ENCODE measurements at places on chromosomes 2 and 18. TPM values are rescaled to one million over a fixed set of nuclear protein-coding genes. Genes with fewer than 3 reads are reported as not detected.
A peak's percentile ranks its signal among the peaks of the same experiment; 100 is the strongest.

- H3K27ac ChIP-seq = no peak overlapping the region
- no peaks in the 10 kb centered on the region for H3K36me3 ChIP-seq
- H3K27me3 ChIP-seq = no peaks in the 10 kb centered on the region
- DNase-seq = no peak
Observed at GRCh38 chr2:159484532-159484931, 131.8 kb downstream of the BAZ2B start.

The TEX44 gene
- total RNA-seq = not detected

DNA sequence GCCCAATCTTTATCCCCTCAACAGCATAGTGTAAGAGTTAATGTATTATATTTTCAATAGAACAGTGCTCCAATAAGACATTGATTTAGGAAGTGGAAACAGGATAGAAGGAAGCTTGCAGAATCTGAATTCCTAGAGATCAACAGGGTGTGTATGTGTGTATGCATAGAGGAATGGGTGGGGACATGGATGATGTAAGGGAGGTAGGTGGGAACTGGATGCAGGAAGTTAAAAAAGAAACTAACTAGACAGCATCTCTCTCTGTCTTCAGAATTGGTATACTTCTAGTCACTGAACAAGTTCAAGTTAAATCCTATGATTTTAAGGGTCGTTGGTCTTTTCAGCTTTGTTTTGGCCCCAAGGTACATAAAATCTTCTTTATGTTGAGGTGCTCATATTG is 196.6 kb downstream of the PMAIP1 start:
- no peaks in the 10 kb centered on the region for H3K36me3 ChIP-seq
- no peak overlapping the region for H3K27ac ChIP-seq
- no peaks in the 10 kb centered on the region for H3K4me1 ChIP-seq
- no peak for DNase-seq
- H3K4me3 ChIP-seq = no peak overlapping the region

DNA sequence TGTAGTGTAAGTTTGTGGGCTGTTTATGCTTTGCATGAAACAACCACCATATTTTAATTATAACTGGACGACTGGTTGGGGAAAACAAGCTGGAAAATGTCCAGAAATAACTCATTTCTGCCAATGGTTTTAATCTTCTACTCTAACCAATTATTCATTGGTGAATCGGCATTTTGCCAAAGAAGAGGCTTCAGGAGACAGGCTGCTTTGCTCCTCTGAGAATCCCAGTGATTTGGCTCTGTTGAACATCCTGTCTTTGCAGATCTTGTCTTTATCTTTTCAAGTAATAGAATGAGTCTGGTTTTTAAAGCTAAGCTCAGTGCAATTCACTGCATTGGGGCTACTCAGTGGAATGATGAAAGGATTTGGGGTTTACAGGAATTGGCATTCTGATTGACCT is 109.6 kb downstream of the APOB start:
- DNase-seq = no peak
- H3K36me3 ChIP-seq = no peaks in the 10 kb centered on the region
- H3K27ac ChIP-seq = no peak overlapping the region
- H3K4me1 ChIP-seq = no peaks in the 10 kb centered on the region
- H3K27me3 ChIP-seq = no peaks in the 10 kb centered on the region

The AAK1 gene
- 17.1 TPM for total RNA-seq

The CENPA gene
- total RNA-seq = 45.6 TPM

DNA sequence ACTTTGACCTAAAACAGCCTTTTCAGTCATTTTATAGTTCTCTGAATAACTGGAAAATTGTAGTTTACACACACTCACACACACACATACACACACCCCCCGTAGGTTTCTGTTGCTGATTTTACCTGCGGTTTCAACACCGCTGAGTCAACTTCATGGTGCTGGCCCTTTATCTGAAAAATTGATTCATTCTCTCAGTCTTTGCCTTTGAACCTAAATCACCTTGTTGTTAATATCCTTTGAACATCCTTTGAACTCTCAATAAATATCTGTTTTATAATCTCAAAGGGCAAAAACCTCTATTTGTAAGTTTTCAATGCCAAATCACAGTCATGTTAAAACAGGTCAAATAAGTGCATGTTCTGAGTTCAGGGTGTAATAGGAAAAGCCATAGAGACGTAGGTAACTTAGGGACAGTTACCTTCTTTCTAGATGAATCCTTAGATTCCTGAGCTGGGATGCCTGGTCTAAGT is 109.0 kb upstream of the BZW1 start:
- no peak overlapping the region for H3K4me3 ChIP-seq
- H3K27me3 ChIP-seq = peaks cover 4% of the 10 kb centered on the region
- no peak overlapping the region for H3K27ac ChIP-seq
- no peak for DNase-seq
- no peaks in the 10 kb centered on the region for H3K36me3 ChIP-seq
- no peaks in the 10 kb centered on the region for H3K4me1 ChIP-seq

- DNase-seq = no peak
- no peaks in the 10 kb centered on the region for H3K27me3 ChIP-seq
- no peak overlapping the region for H3K27ac ChIP-seq
- H3K4me1 ChIP-seq = peaks cover 2% of the 10 kb centered on the region
- H3K4me3 ChIP-seq = no peak overlapping the region
Observed at GRCh38 chr2:101752716-101753616, 55.5 kb downstream of the MAP4K4 start.

DNA sequence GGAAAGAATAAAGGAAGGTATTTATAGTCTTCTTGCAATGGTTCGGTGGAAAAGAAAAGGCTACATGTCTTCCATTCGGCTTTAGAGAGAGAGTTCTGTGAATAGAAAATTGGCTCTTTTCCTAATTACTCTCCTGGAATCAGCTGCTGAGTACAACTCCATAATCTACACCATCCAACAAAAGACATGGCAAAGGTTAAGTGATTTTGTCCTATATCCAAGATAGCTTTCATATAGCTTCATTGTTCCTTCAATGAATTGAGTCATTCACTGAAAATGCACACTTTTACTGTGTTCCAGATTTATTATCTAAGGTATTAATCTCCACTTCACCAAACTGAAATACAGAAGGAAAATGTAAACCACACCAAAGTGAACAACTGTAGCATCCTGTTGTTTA is 514.5 kb downstream of the LRRTM4 start:
- no peaks in the 10 kb centered on the region for H3K27me3 ChIP-seq
- no peaks in the 10 kb centered on the region for H3K36me3 ChIP-seq
- no peak overlapping the region for H3K4me3 ChIP-seq
- no peak for DNase-seq

GRCh38 chr2:60745761-60746160 is 10.3 kb upstream of the PAPOLG start:
- H3K27me3 ChIP-seq = peaks cover 18% of the 10 kb centered on the region
- H3K4me3 ChIP-seq = no peak overlapping the region
- H3K27ac ChIP-seq = no peak overlapping the region
- no peak for DNase-seq
- H3K4me1 ChIP-seq = no peaks in the 10 kb centered on the region
- no peaks in the 10 kb centered on the region for H3K36me3 ChIP-seq

DNA sequence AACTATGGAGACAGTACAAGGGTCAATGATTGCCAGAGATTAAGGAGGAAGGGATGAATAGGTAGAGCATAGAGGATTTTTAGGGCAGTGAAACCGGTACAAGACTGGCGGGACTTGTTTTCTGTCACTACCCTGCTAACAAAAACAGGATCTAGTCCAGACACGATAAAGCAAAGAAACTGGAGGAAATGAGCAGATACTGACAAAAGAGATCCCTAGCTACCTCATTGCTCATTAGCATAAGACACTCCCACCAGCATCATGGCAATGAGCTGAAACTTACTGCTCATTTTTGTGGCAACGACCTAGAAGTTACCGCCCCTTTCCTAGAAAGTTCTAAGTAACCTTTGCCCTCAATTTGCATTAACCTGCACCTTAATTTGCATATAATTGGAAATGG is 131.2 kb downstream of the ETAA1 start:
- no peak for DNase-seq
- no peaks in the 10 kb centered on the region for H3K27me3 ChIP-seq
- no peaks in the 10 kb centered on the region for H3K4me1 ChIP-seq
- no peaks in the 10 kb centered on the region for H3K36me3 ChIP-seq
- no peak overlapping the region for H3K4me3 ChIP-seq

- H3K4me3 ChIP-seq = no peak overlapping the region
- 0 out of 3 replicates have a peak, but pooled peaks cover 2% of the 10 kb centered on the region for H3K27me3 ChIP-seq
- peak; percentile 6 for DNase-seq
- H3K36me3 ChIP-seq = no peaks in the 10 kb centered on the region
Observed at GRCh38 chr2:224284134-224284946, 117.6 kb downstream of the FAM124B start.

GRCh38 chr18:42100911-42101310 is 145.9 kb downstream of the PIK3C3 start:
- H3K36me3 ChIP-seq = no peaks in the 10 kb centered on the region
- no peaks in the 10 kb centered on the region for H3K27me3 ChIP-seq
- no peak for DNase-seq
- H3K4me3 ChIP-seq = no peak overlapping the region

GRCh38 chr2:1793868-1794445 is 49.6 kb upstream of the PXDN start:
- no peak overlapping the region for H3K27ac ChIP-seq
- H3K36me3 ChIP-seq = no peaks in the 10 kb centered on the region
- H3K27me3 ChIP-seq = peaks cover 2% of the 10 kb centered on the region

- H3K4me1 ChIP-seq = no peaks in the 10 kb centered on the region
- H3K27me3 ChIP-seq = peaks cover 37% of the 10 kb centered on the region
- no peak overlapping the region for H3K27ac ChIP-seq
Observed at GRCh38 chr18:76354348-76354747, 140.7 kb downstream of the ZNF516 start.

DNA sequence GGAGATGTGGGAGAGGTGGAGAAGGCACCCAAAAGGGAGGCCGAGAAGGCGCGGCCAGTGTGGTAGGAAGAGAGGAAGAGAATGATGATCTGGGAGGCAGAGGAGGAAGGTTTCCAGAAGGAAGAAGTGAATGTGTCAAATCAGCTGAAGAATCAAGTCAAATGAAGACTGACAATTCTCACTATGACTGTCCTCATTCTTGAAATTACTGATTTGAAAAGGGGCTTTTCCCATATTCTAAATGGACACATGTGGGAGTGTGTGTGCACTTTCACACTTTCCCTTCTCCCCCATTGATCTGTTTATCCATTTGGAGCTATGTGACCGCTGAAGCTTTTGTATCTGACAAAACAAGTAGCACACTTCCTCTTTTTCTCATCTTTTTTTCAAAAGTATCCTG is 6.1 kb downstream of the AFF3 start:
- H3K4me3 ChIP-seq = no peak overlapping the region
- no peaks in the 10 kb centered on the region for H3K4me1 ChIP-seq
- DNase-seq = no peak
- no peaks in the 10 kb centered on the region for H3K36me3 ChIP-seq
- peaks cover 4% of the 10 kb centered on the region for H3K27me3 ChIP-seq
- H3K27ac ChIP-seq = no peak overlapping the region

The SKOR2 gene
- not detected for total RNA-seq

The DPP4 gene
- 0.18 TPM for total RNA-seq

The GPBAR1 gene
- total RNA-seq = not detected

The CHRND gene
- not detected for total RNA-seq

GRCh38 chr2:108324531-108325255 is 36.0 kb downstream of the SULT1C2 start:
- no peak overlapping the region for H3K4me3 ChIP-seq
- no peaks in the 10 kb centered on the region for H3K36me3 ChIP-seq
- H3K4me1 ChIP-seq = no peaks in the 10 kb centered on the region
- peaks cover 4% of the 10 kb centered on the region for H3K27me3 ChIP-seq

The GAD1 gene
- 15.7 TPM for total RNA-seq

DNA sequence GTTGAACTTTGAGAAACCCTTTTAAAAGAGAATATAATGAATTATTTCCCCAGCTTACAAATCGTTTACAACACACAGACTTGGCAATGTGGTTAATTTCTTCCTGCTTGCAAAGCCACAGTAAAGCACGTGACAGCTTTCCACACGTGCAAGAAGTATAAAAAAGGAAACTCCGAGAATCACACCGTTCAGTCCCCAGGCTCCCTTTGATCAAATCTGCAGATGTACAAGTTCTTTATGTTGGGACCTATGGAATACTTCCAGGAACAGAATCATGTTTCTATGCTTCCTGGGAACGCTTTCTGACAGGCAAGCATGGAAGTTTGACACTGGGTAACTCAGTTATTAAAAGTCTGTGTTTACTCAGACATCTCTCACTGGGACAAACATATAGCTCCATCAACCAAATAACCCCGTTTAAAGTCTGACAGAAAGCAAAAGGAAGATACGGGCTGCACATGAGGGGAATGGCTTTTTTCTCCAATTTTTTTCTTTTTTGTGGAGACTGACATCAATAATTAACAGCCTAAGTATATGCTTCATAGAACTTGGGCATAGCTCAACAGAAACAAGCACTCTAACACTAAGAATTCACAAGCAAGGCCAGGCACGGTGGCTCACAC is 134.8 kb downstream of the EIPR1 start:
- no peak overlapping the region for H3K4me3 ChIP-seq
- 0 out of 3 replicates have a peak, but pooled peaks cover 3% of the 10 kb centered on the region for H3K36me3 ChIP-seq
- no peaks in the 10 kb centered on the region for H3K4me1 ChIP-seq
- H3K27me3 ChIP-seq = no peaks in the 10 kb centered on the region
- no peak for DNase-seq
- H3K27ac ChIP-seq = no peak overlapping the region

DNA sequence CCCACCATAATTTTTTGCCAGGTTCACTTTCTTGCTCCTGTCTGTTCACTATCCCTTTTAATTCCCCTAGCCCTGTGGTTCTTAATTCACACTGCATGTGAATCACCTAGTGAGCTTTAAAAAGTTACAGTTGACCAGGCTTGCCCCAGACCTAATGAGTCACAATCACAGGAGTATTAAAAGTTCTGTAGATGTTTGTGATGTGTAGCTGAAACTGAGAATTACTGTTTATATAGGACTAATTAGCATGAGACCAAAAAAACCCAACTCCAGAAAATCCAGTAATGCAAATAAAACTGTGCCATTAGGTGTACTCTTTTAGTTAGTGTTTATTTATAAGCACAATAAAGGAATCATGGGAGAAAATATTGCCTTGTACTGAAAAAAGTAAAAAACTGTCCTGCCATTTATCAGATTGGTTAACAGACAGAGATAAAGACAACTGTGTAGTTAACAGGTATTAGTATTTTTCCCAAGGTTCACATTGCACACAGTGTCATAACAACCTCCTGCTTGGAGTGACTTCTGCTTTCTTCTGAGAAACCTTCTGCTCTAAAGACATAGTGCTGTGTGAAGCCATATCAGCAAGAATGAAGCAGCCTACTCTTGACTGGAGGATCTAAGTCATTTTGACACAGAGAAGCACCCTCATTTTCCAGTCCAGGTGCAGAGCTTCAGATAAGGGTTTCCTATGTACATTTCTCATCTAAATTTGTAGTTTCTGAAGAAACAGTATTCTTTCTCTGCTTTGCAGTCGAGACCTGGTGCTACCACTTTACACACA is 39.0 kb downstream of the VAPA start:
- H3K27me3 ChIP-seq = no peaks in the 10 kb centered on the region
- H3K4me3 ChIP-seq = peak overlapping the region; percentile 3
- peaks cover 22% of the 10 kb centered on the region for H3K4me1 ChIP-seq
- H3K36me3 ChIP-seq = peaks cover 93% of the 10 kb centered on the region

The GAL3ST2 gene
- total RNA-seq = 0.31 TPM

The DSC3 gene
- 0.40 TPM for total RNA-seq

GRCh38 chr2:43612944-43613343 is 17.1 kb upstream of the THADA start:
- H3K36me3 ChIP-seq = no peaks in the 10 kb centered on the region
- DNase-seq = no peak
- H3K4me3 ChIP-seq = no peak overlapping the region
- no peaks in the 10 kb centered on the region for H3K4me1 ChIP-seq

The UGT1A6 gene
- not detected for total RNA-seq

- H3K4me3 ChIP-seq = no peak overlapping the region
- no peaks in the 10 kb centered on the region for H3K27me3 ChIP-seq
- H3K4me1 ChIP-seq = no peaks in the 10 kb centered on the region
- H3K36me3 ChIP-seq = no peaks in the 10 kb centered on the region
- H3K27ac ChIP-seq = no peak overlapping the region
Observed at GRCh38 chr18:34990597-34990996, 50.6 kb upstream of the MAPRE2 start.

Measured in K562 (cell line).